ENCODE measurements at places on chromosomes 11 and 22. TPM values are rescaled to one million over a fixed set of nuclear protein-coding genes. Genes with fewer than 3 reads are reported as not detected.

The RAB39A gene
- total RNA-seq, result 4.8 TPM

The GTSE1 gene
- 59.5 TPM for total RNA-seq

DNA sequence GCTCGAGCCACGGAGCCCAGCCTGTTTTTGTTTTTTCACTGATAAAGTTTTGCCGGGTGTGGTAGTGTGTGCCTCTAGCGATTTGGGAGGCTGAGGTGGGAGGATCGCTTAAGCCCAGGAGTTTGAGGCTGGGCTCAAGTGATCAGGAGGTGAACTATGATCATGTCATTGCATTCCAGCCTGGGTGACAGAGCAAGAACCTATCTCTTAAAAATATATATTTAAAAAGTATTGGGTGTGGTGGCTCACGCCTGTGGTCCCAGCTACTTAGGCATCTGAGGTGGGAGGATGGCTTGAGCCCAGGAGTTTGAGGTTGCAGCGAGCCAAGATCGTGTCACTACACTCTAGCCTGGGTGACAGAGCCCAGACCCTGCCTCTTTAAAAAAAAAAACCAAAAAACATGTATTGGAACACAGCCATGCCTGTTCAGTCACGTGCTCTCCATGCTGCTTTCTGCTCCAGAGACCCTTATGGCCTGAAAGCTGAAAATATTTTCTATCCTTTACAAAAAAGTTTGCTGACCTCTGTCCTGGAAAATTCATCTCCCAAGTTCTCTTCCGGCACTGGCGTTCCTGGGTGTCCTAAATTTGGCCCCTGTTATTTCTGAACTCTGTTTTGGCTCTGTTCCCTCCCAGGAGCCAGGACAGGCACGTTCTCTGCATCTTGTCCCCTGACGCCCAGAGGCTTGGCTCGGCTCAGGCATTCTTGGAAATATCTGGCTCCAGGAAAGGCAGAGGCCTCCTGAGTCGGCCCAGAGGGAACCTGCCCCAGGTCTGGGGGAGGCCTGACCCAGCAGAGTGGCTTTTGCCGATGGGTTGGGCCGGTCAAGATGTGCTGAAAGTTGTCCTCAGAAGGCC is 61.3 kb upstream of the PPP6R3 start:
- H3K4me3 ChIP-seq, result no peak overlapping the region
- no peak overlapping the region for H3K27ac ChIP-seq
- no peak for DNase-seq

DNA sequence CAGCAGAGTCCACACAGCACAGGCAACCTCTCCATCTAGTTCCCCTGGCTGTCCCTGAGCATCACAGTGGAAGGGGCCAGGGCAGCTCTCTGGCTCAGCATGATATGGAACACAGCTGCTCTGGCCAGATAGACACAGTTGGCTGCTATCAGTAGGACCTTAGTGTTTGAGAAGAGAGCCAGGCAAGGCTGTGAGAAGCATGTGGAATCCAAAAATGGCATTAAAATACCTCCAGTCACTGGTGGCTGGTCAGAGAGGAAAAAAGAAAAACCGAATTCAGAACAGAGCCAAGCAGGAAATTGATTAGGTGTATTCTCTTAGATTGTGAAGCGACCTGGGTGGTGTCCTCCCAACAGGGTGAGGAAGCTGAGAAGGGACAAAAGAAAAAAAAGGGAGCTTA is 27.9 kb downstream of the SERPINH1 start:
- no peaks in the 10 kb centered on the region for H3K27me3 ChIP-seq
- DNase-seq, result no peak
- H3K4me1 ChIP-seq, result peaks cover 2% of the 10 kb centered on the region
- peak overlapping the region; percentile 24 for H3K27ac ChIP-seq

GRCh38 chr11:123188508-123189165 is 6.4 kb downstream of the CLMP start:
- peak overlapping the region; percentile 65 for H3K4me3 ChIP-seq
- H3K27ac ChIP-seq, result peak overlapping the region; percentile 89
- H3K27me3 ChIP-seq, result no peaks in the 10 kb centered on the region
- DNase-seq, result no peak

DNA sequence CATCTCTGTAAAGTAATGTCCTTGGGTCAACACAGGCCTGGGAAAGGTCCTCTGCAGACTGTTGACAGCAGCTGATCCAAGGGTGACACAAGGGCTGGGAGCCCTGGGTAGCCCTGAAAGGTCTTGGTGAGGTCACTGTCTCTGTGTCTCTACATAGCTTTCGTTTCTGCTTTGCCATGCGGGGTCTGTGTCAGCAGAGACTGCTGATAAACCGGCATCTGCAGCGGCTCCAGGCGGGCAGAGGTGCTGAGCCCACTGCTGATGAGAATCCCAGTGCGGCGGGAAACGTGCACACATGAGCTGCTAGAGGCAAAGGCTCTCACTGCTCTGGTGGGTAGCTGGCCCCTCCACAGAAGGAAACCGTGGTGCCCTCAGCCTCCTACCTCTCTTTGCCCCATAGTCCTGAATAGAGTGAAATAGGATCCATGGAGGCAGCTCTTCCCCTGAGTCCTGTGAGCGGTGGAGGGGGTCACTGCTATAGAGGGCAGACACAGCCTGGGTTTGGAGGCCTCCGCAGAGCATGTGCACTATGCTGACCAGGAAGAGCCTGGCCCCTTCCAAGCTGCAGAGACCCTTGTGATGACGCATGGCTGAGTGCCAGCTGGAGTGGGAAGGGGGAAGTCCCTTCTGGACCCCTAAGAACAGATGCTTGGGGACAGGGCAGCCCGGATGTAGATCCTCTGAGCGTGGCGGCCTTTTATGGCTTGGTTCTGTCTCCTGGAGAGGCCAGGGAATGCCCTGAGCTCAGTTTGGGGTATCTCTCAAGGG is 17.8 kb upstream of the ST3GAL4 start:
- H3K4me3 ChIP-seq, result no peak overlapping the region
- peaks cover 3% of the 10 kb centered on the region for H3K36me3 ChIP-seq
- H3K27ac ChIP-seq, result no peak overlapping the region
- H3K4me1 ChIP-seq, result no peaks in the 10 kb centered on the region
- no peaks in the 10 kb centered on the region for H3K27me3 ChIP-seq
- no peak for DNase-seq

GRCh38 chr11:109088086-109088485 is 333.9 kb upstream of the C11orf87 start:
- no peak overlapping the region for H3K4me3 ChIP-seq
- no peaks in the 10 kb centered on the region for H3K27me3 ChIP-seq
- no peak overlapping the region for H3K27ac ChIP-seq
- H3K4me1 ChIP-seq, result no peaks in the 10 kb centered on the region
- DNase-seq, result no peak
- H3K36me3 ChIP-seq, result no peaks in the 10 kb centered on the region

- peak; percentile 58 for DNase-seq
- no peak overlapping the region for H3K27ac ChIP-seq
- no peaks in the 10 kb centered on the region for H3K4me1 ChIP-seq
- no peaks in the 10 kb centered on the region for H3K27me3 ChIP-seq
Measured at GRCh38 chr11:926341-926916, 759 bp downstream of the AP2A2 start.

DNA sequence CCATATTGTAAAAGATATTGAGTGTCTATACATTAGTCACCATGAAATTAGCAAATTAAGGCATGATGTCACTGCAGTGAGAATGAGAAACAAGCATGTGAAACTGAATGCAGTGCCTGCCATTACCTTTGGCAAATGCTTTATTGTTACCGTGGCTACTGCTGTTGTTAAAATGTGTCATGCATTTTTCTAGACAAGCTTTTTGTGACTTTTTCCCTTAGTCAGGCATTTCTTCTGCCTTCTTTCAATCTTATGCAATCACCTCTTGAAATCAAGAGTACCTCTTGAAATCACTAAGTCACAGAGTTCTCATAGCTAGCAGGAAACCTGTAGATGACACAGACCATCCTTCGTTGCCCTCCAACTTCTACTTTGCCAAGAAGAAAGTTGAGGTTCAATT is 461.7 kb upstream of the TENM4 start:
- H3K27me3 ChIP-seq, result no peaks in the 10 kb centered on the region
- no peak for DNase-seq
- H3K27ac ChIP-seq, result no peak overlapping the region
- no peaks in the 10 kb centered on the region for H3K36me3 ChIP-seq
- H3K4me3 ChIP-seq, result no peak overlapping the region

DNA sequence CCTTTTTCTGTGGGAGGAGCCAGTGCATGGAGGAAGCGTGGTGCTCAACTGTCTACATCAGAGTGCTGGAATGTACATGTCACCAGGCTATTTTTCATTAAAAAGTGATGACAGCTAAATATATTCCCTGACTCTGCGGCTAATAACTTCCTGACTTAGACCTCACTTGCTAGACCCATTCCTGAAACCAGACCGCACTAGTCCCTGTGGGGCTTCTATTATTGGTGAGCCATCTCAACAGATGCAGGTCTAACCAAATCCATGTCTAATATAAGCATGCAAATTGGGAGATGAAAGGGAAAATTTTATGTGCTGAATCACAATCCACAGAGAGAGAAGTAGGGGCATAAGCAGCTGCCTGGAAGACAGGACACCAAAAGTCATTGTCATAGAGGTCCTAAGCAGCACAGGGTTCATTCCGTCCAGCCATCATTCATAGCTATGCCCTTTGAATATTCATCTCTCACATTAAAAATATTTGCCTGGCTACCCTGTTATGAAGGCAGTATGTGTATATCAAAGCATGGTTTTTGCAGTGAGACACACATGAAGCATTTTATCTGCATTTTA is 110.9 kb upstream of the BLID start:
- no peak for DNase-seq
- H3K4me3 ChIP-seq, result no peak overlapping the region
- no peaks in the 10 kb centered on the region for H3K4me1 ChIP-seq
- no peaks in the 10 kb centered on the region for H3K36me3 ChIP-seq
- no peak overlapping the region for H3K27ac ChIP-seq
- peaks cover 7% of the 10 kb centered on the region for H3K27me3 ChIP-seq

GRCh38 chr11:134367781-134368180 is 36.0 kb downstream of the GLB1L2 start:
- no peak overlapping the region for H3K27ac ChIP-seq
- H3K36me3 ChIP-seq, result no peaks in the 10 kb centered on the region
- no peak overlapping the region for H3K4me3 ChIP-seq
- H3K4me1 ChIP-seq, result no peaks in the 10 kb centered on the region
- no peak for DNase-seq

GRCh38 chr11:62145261-62145871 is 21.6 kb downstream of the INCENP start:
- H3K27ac ChIP-seq, result no peak overlapping the region
- H3K4me3 ChIP-seq, result no peak overlapping the region
- H3K27me3 ChIP-seq, result no peaks in the 10 kb centered on the region
- DNase-seq, result peak; percentile 28
- H3K36me3 ChIP-seq, result peaks cover 57% of the 10 kb centered on the region
